ENCODE measurements at places on chromosomes 12 and 14.

GRCh38 chr14:64147126-64147790, 146.9 kb downstream of the ESR2 start:
- no peak for DNase-seq

GRCh38 chr14:96277890-96278289, 21.9 kb downstream of the BDKRB1 start:
- no peak for DNase-seq

DNA sequence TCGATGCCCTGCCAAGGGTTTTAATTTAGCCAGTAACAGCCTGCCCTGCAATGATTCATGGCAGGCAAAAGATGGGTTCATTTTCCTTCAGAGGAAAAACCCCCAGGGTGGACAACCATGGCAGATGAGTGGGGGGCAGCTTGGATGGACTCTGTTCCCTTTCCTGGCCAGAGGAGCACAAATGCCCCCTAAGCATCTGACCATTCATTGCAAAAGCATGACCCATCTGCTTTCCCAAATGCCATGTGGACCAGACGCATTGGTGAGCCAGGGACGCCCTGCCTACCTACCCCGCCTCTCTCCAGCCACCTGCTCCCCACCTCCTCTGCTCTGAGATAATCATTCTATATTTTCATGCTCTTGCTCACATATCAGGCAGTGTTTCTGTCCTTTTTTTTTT, 281.9 kb downstream of the DPF3 start:
- no peak for DNase-seq

GRCh38 chr12:103751171-103751570, 89.9 kb downstream of the NT5DC3 start:
- DNase-seq = no peak

- DNase-seq = no peak
These were observed 96.7 kb downstream of the SLC25A47 start for GRCh38 chr14:100419856-100420255.

GRCh38 chr12:55188974-55189556, 31.8 kb upstream of the OR10A7 start:
- no peak for DNase-seq

DNA sequence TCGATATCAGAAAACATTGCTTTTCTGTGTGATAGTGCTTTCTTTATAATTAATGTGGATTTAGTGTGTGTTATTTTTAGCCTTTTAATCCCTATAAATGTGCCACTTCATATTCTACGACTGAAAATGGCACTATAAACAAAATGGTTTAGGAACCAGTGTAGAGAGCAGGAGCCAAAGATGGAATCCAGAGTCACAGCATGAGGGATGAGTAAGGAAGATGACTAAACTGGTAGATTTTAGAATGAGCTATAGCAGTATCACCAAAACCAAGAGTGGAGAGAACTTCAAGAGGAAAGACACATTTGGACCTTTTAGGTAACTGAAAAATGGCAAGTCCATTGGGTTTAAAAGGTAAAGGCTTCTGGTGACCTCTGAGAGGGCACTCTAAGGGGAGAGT, 887.2 kb downstream of the NRXN3 start:
- DNase-seq = no peak

DNA sequence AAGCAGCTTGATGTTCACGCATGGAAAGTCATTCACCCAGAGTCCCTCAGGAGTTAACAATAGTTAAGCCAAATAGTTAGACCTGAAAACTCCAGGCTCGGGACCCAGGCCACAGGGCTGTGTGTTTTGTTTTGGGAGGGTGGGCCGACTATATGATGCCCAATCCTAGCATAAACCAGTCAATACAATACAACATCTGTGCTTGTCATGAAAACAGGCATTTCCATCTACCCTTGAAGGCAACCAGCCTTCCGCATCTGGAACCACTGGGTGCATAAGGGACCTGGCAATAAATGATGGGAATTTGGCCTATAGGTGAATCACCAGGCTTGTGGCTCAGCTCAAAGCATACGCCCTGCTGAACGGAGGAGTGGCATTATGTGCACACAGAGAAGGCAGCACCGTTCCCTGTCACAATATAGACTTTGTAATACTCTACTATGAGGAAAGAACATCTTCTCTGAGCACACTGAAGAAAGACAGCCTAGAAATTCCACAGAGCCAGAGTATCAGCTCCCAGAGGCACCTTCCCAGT, 91.0 kb upstream of the FOXN3 start:
- DNase-seq = no peak
